Left hindlimb (tissue), 1 donor: ENCODE measurements at places on chromosomes 4 and X.

DNA sequence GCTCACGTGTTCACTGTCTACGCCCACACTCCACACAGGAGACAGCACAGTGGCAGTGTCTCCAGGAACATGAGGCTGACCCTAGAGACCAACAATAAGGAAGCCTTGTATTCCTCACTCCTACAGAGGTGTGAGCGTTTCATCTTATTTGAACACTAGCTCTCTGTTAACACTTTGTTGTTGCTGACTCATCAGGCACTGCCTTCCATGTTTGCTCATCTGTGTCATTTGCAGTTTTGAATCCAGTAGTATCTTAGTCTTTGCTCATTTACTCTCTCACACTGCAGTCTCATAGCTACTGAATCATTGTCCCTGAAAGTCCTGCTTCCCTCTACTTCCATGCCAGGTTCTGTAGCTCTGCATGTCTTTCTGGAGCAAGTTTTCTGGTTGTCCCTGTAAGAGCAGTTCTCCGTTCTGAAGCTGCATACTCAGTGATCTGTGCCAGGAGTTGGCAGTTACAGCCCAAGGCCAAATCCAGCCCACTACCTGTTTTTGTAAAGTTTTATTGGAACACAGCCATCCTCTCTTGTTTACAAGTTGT lies 80.3 kb upstream of the DCLK2 start:
- DNase-seq: no peak

GRCh38 chr4:65227628-65228027 lies 442.7 kb downstream of the EPHA5 start:
- no peak for DNase-seq

- DNase-seq: no peak
These were observed 28.9 kb downstream of the CPLX1 start for GRCh38 chr4:797066-797465.

GRCh38 chr4:140308366-140309123 lies 64.9 kb upstream of the SCOC start:
- DNase-seq: peak; percentile 42

- no peak for DNase-seq
These were observed 907.1 kb downstream of the RPA4 start for GRCh38 chrX:97790850-97791249.

- DNase-seq: peak; percentile 26
These were observed 10.8 kb downstream of the CTBP1 start for GRCh38 chr4:1237981-1238675.

DNA sequence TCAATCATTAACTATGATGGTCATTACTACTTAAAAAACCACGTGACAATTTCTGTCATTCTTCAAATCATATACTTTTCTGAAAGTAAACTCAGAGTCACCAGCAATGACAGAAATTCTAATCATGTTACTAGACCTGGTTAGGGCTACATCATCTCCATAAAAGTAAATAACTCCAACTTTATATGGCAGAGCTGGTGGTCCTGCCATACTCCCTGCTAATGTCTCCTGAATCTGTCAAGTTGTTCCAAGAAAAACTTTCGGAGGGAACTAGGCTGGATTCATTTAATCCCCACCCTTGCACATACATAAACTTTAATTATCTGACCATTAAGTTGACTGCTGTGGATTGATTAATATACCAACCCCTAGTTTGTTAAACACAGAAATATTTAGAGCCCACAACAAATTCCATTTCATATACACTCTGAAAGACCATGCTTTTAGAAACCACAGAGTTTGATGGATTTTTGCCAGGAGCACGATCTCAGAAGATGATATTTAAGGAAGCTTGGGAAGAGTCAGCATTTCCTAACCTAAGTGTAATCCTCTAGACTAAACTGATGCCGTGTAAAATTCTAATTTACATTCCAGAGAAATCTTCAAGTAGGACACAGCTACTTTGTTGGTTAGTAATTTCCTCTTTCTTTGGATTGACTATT lies 577.0 kb downstream of the FAT4 start:
- DNase-seq: no peak

- peak; percentile 30 for DNase-seq
These were observed 354.7 kb upstream of the SPANXN4 start for GRCh38 chrX:142671036-142671435.

GRCh38 chr4:120304801-120305200 lies 238.2 kb upstream of the MAD2L1 start:
- no peak for DNase-seq

DNA sequence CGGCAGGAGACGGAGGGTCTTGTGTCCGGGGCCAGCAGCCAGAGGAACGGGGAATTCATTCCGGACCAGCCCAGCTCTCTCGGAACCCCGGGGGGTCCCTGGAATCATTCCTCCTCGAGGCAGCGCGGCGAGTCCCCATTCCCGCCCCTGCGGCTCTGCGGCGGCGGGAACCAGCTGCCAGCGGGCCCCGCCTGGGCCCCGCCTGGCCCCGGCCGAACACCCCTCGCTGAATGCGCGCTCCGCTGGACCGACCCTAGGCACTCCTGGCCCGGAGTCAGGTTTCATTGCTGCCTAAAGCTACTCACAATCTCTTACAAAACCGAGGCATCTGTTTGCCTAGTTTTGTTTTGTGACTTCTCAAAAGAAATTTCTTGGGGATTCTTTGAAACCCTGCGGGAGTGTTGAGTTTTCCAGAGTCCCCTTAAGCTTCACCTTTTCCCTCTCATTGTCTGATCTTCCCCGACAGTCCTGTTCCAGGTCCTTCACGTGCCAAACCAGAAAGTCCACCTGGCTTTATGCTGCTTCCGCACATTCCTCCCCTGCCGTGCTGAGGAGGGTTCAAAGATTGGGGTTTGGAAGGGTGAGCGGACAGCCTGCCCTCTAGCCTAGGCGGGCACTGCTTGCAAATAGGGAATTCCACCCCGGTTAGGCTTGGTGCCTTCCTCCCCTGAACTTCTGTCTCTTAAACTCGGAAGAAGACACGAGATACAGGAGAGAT lies 789 bp downstream of the ARHGAP10 start:
- DNase-seq: peak; percentile 68

- DNase-seq: peak; percentile 39
These were observed 13.6 kb downstream of the STOX2 start for GRCh38 chr4:183918696-183919095.

GRCh38 chr4:81814987-81815541 lies 343.4 kb upstream of the RASGEF1B start:
- DNase-seq: no peak

- no peak for DNase-seq
These were observed 30.3 kb downstream of the STPG2 start for GRCh38 chr4:98113012-98113411.

GRCh38 chrX:118152721-118153120 lies 36.1 kb upstream of the KLHL13 start:
- DNase-seq: no peak

- peak; percentile 47 for DNase-seq
These were observed 716 bp downstream of the FHIP1A start for GRCh38 chr4:151409470-151410313.

DNA sequence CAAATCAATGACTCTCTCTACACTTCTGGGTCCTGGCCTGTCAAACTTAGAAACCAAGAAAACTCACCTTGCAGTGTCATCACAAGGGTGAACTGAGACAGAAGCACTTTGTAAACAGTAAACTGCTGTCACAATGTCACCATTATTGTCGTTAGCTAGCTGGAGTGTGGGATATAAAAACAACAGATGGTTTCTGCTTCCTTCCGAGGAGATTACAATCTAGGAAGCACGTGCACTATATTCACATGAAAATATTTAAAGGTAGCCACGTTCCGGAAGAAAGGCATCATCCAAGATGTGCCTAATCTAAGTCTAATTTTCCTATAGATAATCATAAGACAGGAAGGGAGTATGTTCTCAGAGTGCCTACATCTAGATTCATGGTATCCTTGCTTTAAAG lies 64.7 kb upstream of the ACSL1 start:
- DNase-seq: no peak

DNA sequence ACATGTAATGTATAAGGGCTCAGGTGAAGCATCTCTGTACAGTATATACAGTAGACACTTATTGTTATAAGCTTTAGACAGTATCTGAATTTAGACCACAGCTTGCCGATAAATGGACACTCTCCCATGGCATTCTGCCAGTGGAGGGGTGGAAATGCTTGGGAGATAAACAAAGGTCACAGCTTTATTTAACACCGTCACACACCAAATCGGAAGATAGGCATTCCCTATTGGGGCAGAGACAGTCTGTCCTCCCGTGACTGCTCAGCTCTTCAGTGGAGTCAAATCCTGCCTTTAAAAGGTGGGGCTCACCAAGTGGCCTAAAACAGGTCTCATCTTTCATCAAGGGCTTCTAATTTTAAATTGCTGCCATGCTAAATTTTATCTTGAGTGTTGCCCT lies 178.8 kb downstream of the CAMK2D start:
- no peak for DNase-seq

GRCh38 chr4:64272432-64272831 lies 136.8 kb downstream of the TECRL start:
- DNase-seq: no peak

- no peak for DNase-seq
These were observed 2060.4 kb downstream of the ARAP2 start for GRCh38 chr4:34183926-34184325.
